Hematopoietic multipotent progenitor cell (in vitro differentiated cells): ENCODE measurements at places on chromosomes 3 and 15. TPM values are rescaled to one million over a fixed set of nuclear protein-coding genes. Genes with fewer than 3 reads are reported as not detected.

DNA sequence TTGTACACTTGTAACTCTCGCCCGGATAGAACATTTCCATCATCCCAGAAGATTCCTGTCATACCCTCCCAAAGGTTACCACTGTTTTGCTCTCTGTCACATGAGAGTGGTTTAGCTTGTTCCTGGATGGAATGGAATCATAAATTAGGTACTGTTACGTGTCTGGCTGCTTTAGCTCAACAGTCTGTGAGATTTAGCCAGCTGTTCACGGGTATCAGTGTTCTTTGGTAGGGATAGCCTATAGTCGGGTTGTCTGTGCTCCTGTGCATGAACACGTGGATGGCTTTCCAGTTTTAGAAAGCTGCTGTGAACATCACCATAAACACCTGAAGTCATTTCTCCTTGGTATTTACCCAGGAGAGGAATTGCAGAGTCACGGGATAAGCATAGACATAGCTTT, 58.2 kb upstream of the NR2C2 start:
- DNase-seq, result no peak

GRCh38 chr3:17339132-17339575, 403.3 kb downstream of the TBC1D5 start:
- DNase-seq, result no peak

SERINC4 gene
- under 0.01 TPM for total RNA-seq

GRCh38 chr3:112550859-112551258, 10.9 kb downstream of the ATG3 start:
- no peak for DNase-seq

GRCh38 chr3:48400824-48401433, 28.9 kb downstream of the FBXW12 start:
- DNase-seq, result peak; percentile 61

SNRK gene
- total RNA-seq, result 51.2 TPM

DNA sequence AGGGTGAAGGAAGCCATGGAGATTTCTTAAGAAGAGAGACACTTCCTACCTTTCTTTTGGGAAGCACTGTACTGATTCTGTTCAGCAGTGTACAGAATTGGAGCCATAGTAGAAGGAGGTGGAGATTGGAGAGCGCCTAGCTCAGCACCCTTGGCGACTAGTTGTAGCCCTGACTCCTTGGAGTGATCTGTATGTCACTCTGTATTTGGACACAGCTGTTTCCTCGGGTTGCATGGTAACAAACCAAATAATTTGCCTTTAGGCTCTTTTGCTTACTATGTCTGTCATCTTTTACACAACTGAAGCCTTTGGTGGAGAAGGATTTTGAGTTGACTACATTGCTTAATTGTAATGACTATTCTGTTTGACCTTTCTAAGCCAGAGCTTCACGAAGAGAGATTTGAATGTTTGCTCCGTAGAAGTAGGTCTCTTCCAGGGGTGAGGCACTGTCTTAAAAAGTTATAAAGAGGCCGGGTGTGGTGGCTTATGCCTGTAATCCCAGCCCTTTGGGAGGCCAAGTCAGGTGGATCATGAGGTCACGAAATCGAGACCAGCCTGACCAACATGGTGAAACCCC, 77.1 kb downstream of the AKAP13 start:
- DNase-seq, result no peak

GRCh38 chr3:133956982-133957381, 61.3 kb upstream of the RAB6B start:
- no peak for DNase-seq

IL17RE gene
- 1.9 TPM for total RNA-seq

GRCh38 chr15:92906563-92907081, 6.5 kb downstream of the CHD2 start:
- DNase-seq, result no peak

DNA sequence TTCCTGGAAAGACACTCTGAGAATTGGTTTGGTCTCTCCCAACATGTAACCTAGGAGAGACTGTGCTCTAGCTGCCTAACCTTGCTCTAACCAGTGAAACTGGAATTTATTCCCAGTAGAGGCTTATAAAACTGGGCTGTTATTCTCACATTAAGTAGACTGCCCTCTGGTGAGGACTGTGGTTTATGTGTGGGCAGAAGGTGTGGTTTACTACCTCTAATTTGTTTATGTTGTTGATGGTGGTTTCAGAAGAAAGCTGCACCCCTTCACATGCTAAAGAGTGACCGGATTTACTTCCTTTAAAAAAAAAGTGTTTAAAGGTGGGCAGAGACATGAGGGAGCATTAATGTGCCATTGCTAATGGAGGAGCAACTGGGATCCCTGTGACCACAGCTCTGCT, 273.2 kb downstream of the MECOM start:
- DNase-seq, result peak; percentile 31

- no peak for DNase-seq
These were observed 15.8 kb upstream of the CYP11A1 start for GRCh38 chr15:74383286-74383685.

C3orf20 gene
- under 0.01 TPM for total RNA-seq
